NCI-H1105 (cell line): ENCODE measurements at places on chromosomes 5 and 9.

- DNase-seq: no peak
These were observed 67.9 kb downstream of the ADAMTS6 start for GRCh38 chr5:65413822-65414221.

- DNase-seq: no peak
These were observed 181.7 kb upstream of the CD180 start for GRCh38 chr5:67378256-67378655.

GRCh38 chr9:97560851-97561250 lies 59.4 kb downstream of the TMOD1 start:
- DNase-seq: no peak

GRCh38 chr5:9924614-9925013 lies 294.5 kb upstream of the TAS2R1 start:
- no peak for DNase-seq

GRCh38 chr5:100469767-100470166 lies 65.4 kb upstream of the FAM174A start:
- no peak for DNase-seq

DNA sequence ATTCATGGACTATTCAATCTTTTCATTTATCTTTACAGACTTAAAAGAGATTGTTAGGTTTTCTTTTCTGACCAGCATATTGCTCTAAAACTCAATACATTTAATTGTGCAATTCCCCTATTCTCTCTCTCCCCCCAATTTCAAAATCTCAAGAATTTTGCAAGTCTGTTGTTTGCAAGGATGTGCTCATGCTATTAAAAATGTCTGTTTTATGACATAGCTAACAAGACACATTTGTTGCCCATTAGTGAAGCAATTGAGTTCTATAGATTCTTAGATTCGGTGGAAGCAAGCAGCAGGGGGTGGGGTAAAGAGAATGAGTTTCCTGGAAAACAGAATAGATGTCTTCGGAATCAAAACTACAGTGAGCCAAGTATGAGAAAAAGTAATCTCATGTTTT lies 8.5 kb upstream of the CSNK1A1 start:
- no peak for DNase-seq

DNA sequence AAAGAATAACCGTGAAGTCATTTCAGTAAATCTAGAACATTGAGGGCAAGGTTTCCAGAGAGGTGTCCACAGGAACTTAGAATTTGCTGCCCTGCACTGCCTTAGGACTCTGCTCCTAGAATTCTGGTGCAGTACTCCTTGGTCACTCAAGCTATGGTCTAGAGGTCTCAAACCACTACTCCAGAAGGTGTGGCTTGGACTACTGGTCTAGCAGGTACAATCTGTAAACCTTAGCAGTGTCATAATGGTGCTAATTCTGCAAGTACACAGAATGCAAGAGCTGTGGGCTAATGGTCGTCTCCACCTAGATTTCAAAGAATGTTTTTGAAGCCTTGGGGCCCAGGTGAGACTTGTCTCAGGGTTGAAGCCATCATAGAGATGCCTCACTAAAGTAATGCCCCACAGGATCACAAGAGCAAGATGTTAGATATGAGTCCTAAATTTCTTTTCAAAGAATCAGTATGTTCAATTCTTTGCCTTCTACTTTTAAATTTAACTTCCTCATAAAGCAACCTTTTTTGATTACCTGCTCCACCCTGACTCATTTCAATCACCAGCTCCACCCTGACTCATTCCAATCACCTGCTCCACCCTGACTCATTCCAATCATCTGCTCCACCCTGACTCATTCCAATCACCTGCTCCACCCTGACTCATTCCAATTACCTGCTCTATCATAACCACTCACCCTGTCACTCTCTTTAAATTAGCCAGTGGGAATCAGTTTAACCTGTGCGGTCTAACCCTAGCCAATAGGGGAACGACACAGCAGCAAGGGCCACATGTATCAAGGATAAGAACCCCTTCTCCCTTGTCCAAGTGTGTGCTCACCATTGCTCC lies 1111.8 kb upstream of the ACO1 start:
- no peak for DNase-seq

GRCh38 chr9:131738293-131739132 lies 1.4 kb downstream of the RAPGEF1 start:
- DNase-seq: no peak

- no peak for DNase-seq
These were observed 71.5 kb downstream of the MRPS27 start for GRCh38 chr5:72248410-72248981.

DNA sequence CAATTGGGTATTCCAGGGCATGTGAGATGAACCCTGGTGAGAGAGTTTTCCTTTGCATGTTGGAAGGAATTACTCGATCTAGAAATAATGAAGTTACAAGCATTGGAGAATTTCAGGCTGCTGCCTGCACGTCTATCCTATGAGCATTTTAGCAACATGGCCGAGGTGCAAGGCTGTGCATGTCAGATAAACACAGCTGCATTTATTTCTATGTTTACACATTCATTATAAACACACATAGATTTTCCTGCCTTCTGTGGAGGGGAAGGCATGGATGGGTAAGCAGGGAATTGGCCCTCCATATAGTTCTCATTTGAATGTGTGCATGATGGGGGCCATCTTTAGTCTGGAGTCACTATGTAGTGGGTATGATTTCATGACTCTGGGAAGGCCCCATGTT lies 42.3 kb downstream of the AOPEP start:
- no peak for DNase-seq

- DNase-seq: no peak
These were observed 84.0 kb upstream of the SMIM32 start for GRCh38 chr5:136276946-136277345.

DNA sequence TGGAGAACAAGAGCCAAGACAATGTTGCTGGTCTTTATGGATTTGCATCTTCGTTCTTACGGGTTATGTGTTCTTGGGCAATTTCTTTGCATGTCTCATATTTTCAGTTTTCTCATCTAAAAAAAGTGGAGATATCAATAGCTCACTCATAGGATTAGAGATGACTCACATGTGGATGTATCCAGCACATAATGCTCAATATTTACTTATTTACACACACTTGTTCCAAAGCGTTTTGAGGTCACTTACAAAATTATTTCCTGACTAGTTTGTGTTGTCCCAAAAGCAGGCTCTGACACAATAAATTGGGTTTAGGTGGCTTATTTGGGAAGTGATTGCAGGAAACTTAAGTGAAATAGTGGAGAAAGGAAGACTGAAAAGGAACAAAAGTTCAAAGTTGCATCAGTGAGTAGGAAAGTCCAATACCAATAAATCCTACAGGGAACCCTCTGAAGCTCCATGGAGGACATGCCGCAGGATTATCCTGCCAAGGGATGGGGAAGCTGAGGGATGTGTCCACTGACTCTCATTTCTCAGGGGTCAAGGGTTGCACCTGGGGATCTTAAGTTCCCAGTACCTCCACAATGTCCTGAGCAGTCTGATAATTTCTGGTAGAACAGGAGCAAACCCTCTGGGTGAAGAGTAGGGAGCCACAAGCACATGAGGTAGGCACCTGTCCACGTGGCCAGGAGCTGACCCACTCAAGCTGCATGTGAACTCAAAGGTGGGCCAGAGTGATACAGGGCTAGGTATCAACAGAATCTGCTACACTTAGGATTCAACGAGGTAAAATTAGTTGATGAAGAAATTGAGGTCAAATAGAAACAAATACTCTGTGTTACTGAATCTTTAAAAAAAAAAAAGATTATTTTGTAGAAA lies 37.4 kb upstream of the SLC44A1 start:
- DNase-seq: no peak

DNA sequence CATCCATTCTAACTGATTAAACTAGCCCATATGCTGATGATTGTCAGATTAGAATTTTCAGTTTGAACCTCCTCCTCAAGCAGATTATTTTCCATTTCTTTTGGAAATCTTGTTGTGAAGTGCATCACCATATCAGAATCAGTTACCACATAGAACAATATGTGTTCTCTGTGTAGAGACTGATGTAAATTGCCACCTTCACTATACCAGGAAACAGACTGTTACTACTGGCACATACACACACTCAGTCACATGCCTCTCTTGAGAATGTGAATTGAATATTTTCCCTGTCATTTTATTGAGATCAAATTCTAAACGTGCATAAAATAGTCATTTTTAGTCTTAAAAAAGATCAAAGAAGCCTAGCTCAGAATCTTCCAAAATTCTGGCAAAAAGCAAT lies 161.4 kb downstream of the ALDH1A1 start:
- no peak for DNase-seq

DNA sequence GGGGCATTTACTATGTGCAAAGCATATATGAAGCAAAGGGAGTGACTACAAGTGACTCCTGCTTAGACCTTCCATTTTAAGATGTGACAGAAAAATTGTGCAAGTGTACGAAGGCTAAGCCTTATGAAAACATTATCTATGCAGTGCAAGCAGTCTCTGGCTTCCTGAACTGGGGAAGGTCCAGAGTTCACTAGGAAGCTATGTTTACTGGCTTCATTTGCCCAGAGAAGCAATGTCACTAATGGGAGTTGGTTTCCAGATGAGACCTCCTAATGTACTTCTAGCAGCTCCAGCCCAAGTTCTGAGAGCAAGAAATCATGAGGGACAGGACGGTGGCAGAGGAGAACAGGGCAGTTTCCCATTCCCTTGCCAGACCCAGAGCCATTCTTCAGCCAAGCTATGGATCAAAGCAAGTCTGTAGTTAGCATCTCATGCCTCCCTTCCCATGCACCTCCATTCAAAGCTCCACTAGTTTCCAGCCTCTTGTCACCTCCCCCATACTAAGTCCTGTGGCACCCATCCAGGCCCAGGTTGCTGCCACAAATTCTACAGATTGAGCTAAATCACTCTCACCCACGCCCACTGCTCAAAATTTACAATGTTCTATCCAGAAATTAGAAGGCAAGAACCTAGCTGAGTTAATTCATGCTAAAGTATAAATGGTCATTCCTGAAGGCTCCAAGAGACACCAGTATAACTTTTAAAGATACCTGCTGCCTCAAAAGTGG lies 21.8 kb downstream of the MCTP1 start:
- no peak for DNase-seq

DNA sequence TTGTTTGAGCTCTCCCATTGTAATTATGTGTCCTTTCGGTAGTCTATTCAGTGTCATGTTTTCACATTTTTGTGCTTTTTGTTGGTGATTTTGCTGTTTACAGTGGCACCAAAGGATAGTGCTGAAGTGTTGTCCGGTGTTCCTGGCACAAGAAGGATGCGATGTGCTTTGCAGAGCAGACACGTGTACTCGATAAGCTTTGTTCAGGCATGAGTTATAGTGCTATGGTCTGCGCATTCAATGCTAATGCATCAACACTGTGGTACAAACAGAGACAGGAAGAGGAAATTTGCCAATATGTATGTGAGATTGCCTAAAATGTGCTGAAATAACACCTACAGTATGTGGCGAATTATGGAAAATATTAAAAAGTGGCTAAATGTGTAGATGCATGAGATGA lies 913.4 kb upstream of the ACO1 start:
- DNase-seq: no peak

GRCh38 chr9:135718616-135719015 lies 16.6 kb downstream of the KCNT1 start:
- DNase-seq: no peak

DNA sequence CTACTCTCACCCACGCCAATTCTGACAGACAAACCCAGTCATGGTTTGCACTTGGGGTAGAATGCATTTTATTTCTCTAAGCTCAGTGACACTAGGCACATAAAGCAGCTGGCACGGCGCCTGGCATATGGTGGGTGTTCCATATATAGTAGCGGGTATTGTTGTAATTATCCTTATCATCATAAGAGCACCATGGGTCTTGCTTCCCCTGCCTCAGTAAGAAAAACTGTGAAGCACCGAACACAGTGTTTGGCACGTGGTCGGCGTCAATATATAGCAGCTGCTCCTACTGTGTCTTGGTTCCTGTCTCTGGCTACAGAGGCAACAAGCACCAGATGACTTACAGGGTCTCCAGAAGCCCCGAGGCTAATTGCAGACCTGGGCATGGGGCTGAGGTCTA lies 194.1 kb upstream of the PANK3 start:
- no peak for DNase-seq

GRCh38 chr9:109256336-109256735 lies 64.5 kb downstream of the EPB41L4B start:
- DNase-seq: no peak

DNA sequence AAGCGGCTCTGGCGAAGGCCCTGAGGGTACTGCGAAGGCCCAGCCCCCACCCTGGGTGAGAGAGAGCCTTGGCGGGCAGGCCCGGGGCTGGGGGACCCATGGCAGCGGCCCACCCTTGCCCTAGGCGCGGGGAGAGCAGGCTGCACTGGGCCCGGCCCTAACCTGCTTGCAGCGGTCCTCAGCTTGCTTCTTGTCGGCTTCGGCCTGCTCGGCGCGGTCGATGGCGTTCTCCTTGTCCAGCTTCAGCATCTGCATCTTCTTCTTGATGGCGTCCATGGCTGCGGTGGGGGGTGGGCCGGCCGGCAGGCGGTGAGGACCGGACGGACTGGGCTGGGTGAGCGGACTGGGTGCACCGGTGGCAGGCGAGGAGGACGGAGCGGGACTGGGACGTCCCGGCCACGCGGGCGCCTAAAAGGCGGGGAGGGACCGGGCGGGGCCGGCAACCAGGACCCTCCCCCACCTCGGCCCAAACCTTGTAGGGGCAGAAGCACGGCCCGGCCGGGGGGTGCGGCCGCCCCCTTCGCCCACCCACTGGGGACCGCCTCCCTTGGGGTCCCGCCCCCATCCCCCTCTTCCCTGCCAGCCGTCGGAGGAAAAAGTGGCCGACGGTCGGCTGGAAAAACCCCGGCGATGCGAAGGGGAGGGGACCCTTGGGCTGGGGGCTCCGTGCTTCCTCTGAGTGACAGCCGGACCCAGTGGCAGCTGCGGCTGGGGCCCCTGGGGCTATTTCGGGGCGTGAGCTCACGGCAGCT lies at the start of gene TPM2:
TSS of gene TPM2 (minus strand) at position 384 of the 752 bp plus-strand sequence. CDS start at position 276, 108 bp downstream.
- DNase-seq: no peak

DNA sequence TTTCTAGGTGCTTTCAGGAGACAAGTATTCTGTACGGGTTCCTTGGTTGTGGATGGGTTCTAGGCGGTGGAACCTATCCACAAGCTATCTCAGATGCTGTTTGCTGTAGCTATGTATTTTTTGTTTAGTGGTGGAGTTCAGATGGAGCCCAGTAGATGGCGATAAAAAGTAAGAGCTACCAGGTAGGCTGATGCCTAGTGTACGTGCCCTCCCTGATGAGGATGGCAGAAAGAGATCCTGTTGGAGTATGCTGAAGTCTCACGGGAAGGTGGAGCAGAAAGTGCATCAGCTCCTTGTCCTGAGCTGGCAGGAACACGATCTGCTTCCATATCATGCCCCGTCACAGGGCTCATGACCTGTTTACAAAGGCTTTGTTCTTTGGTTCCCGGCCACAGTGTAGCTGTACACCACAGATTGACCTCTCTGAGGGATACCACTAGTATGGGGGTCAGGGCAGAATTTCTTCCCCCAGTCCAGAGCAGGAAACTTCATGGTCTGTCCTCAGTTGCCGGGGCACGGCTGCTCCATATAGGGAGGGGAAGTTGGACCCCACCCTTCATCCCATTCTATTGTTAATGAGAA lies 12.6 kb upstream of the UGT3A2 start:
- peak; percentile 62 for DNase-seq

DNA sequence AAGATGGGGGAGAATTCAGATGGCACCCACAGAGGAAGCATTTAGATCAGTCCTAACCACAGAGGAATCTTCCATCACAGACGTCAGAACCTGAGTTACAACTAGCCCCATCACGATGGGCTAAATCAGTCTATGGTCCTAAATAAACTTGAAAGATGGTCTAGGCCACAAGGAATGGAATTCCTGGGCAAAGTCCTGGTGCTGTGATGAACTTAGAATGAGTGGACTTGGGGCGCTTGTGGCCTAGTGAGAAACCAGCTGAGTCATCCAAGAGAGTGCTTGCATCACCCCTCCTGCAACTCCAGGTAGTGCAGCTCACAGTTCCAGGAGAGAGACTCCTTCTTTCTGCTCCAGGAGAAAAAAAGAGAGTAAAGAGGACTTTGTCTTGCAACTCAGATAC lies 722.9 kb upstream of the RGMB start:
- DNase-seq: no peak
